ENCODE measurements at places on chromosomes 7 and 10.

DNA sequence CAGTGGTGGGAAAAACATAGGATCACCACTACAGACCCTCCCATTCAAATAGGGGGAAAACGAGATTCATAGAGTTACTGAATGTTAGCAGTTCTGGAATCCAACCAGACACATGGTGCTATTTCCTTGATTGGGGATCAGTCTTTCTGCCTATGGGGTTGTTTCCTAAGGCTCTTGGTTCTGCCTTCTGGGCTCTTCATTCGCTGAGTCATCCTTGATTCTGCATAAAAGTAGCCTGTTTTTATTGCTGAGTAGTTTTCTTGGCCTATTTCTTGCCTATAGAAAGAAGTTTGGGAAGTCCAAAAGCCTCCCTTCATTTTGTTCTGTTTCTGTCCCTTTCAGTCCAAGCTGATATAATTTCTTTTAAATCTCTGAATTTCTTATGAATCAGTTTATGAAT, 99.3 kb upstream of the OIT3 start:
- DNase-seq = no peak

DNA sequence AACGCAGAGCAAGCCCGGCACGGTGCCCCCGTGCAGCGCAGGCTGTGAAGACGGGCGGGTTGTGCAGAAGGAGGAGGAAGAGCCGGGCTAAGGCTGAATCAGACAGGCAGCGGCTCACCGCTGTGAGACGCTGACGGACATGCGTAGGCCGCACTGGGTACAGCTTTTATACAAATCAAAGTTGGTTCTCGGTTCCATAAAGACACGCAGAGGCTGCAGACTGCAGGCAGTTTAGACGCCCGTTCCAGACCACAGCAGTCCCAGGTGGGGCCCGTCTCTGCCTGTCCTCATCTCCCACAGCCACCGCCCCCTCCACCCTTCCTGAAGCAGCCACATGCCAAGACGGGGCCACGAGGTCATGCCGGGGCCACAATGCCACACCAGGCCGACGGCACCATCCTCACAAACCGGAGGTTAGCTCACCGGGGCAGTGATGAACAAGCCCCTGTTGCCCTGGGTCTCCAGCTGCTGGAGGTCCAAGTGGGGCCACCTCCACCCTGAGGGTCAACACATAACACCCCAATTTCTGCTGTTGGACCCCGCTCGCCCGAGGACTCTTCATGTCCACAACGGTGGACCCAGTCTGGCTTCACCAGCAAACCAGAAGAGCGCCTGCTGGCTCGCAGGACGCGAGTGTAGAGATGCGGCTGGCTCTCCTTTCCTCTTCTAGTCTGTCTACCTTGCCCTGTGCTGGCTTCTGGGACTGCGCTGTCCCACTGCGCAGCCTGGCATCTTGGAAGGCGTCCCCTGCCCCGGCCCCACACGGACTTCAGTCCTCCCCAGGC, 227.2 kb downstream of the ELFN1 start:
- DNase-seq = no peak

GRCh38 chr10:73953665-73954064, 42.7 kb downstream of the PLAU start:
- DNase-seq = no peak

DNA sequence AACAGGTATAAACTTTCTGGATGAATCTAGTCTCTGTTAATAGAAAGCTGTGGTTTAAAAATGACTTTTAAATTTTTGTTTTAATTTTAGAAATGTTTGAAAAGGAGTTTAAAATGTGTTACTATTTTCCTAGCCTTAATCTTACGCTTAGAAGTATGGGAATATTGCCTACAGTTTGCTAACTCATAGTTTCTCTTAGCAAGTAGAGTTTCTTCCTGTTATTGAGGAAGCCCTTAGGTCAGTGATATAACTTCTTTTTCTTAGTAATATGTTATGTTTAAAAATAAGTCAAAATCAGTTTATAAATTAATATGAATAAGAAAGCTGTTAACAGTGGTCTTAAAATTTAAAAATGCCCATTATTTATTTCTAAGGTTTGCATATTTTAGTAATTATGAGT, 3.1 kb downstream of the STARD3NL start:
- DNase-seq = no peak

DNA sequence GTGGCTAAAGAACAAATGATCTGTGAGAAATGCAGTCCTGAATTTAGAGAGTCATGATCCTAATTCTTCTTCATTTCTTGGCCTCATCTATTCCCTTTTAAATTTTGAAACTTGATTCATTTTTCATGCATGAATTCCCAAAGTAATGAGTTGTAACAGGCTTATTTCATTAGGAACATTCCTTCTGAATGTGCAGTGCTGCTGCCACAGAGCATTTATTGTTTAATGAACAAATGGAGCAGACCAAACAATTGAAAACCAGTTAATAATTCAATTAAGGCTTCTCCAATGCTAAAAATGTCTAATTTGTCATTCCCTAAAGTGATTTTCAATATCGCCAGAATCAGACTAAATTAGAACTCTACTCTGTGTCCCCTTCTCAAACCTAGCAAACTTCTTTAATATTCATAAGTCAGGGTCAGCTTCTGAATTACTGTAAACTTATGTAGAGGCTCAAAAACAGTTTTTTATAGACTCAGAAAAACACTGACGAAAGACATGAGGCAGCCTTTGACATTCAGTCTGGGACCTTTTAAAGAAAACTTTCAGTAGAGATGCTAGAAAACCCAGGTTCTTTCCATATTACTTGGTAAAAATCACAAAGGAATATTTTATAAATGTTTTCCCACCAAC, 14.5 kb downstream of the LSMEM1 start:
- DNase-seq = no peak

GRCh38 chr7:1271656-1272055, 39.0 kb downstream of the UNCX start:
- DNase-seq = no peak

- DNase-seq = no peak
Measured at GRCh38 chr7:92432299-92432946, 14.9 kb upstream of the GATAD1 start.

DNA sequence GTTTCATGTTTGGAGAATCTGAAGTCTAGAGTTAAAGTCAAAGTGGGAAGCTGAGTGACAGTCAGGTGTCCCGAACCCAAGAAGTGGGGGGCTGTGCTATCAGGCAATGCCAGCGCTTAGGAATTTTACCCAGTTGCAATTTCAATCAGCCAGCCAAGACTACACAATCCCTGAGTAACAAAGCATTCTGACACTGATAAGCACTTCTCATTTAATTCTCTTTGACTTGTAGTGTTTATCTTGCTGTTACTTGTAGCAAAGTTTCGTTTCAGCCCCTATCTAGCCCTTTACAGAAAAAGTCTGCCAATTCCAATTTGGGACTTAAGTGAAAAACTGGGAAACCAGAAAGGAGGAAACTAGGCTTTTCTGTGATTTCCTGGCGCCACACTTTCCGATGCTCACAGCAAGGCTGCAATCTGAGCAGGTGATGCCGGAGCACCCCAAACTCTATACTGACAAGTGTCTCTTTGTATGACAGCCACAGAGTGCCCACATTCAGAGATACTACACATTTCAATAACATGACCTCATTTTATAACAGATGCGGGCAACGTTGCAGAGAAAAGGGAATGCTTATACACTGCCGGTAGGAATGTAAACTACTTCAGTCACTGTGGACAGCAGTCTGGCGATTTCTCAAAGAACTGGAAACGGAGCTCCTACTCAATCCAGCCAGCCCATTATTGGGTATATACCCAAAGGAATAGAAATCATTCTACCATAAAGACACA, 61.0 kb downstream of the ITIH5 start:
- DNase-seq = no peak

- DNase-seq = no peak
Measured at GRCh38 chr7:538764-539685, 19.4 kb upstream of the PDGFA start.

DNA sequence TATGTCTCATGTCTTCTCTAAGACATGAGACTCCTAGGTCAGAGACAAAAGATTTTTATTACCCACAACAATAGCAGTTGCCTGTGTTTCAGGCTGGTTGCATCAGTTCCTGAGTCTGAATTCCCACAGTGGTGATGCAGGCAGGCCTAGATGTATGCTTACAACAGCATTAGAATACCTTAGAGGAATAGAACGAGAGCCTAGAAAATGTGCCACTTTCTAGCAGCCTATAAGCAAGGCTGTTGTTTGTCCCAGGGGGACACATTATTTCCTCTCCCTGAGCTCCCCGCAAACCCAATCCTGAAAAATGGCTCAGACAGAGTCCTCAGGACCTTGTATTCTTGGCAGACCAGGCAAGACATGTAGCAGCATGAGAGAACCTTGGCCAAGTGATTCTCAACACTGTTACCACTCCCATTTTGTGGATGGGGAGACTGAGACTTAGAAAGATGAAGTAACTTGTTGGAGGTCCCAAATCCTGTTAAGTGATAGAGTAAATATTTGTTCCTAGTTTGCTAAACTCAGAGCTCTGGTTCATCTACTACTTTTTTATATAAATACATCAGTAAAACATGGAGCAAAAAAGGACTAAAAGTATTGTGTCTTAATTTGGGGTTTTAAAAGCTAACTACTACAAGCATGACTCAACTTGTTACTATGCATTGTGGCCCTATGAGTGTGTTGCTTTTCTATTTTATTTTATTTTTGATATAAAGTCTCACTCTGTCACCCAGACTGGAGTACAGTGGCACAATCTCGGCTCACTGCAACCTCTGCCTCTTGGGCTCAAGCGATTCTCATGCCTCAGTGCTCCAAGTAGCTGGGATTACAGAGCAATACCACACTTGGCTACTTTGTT, 14.2 kb downstream of the VTI1A start:
- DNase-seq = no peak

DNA sequence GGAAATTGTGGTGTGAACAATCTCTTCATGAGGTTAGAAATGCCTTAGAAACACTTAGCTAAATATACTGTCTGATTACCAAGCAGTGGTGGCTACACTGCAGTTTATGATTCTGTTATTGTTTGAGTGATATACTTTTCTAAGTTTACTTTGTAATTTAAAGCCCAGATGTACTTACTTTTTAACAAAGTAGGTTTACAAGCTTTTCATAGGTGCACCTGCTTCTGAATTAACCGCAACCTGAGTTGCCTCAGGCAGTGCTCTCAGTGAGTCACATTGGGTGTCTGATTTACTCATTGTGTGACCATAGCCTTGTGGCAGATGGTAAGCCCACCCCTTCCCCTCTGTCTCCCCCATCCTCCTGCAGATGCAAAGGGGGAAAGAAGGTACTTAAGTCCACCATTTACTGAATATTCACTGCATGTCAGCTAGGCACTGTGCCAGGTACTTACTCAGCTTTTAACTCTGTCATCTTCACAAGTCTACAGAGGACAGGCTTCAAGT, 9.0 kb downstream of the MTURN start:
- no peak for DNase-seq

GRCh38 chr10:29102636-29103035, 186.2 kb upstream of the LYZL1 start:
- DNase-seq = no peak

DNA sequence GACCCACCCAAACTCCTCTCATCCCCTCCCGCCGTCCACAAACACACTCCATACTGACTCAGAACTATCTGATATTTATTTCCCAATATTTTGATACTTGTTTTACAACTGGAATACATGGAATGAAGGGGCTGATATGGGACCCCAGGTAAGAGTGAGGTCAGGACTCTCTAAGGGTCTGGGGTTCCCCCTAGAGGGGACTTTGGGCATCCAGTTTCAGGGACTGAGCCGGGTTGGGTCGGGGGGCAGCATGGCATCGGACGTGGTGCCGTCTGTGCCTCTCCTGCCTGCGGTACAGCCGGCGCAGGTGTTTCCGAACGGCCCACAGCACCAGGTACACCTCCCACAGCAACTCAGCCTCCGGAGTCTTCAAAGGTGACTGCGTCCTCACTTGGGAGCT, 7.5 kb downstream of the SPACDR start:
- no peak for DNase-seq

GRCh38 chr10:100287756-100288155, 1.3 kb upstream of the BLOC1S2 start:
- no peak for DNase-seq

GRCh38 chr7:4629287-4629895, 52.7 kb upstream of the FOXK1 start:
- DNase-seq = no peak

DNA sequence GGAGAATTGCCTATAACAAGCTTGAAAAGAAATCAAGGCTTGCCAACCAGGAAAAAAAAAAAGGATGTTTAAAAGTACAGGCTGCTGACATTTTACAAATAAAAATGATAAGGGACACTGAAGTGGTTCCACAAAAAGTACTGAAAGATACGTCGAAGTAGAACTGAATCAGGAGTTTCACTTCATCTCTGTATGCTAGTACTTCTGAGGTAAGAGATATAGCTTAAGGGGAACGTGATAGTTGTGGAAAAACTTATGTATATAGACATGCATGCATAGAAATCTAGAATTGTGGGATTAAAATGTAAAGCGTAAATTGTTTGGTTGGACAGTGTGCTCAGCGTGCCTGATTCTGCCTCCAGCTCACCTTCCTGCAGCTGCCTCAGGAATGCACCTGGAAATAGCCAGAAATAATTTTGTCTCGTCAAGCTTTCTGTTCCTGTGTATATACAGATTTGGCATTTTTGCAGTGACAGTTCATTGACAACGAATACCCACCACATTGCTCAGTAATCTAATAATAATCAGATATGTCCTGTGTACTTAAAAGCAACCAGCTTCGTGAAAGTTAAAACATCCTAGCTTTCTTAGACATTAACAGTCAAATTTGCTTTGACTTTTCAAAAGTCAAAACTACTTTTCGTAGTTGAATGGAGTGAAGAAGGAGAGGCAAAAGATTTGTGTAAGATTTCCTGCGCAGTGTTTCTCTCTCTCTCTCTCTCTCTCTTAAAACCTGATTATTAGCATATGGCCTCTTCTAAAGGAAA, 1.4 kb downstream of the SOSTDC1 start:
- DNase-seq = no peak

- no peak for DNase-seq
Measured at GRCh38 chr10:127148933-127149220, 47.5 kb downstream of the INSYN2A start.

DNA sequence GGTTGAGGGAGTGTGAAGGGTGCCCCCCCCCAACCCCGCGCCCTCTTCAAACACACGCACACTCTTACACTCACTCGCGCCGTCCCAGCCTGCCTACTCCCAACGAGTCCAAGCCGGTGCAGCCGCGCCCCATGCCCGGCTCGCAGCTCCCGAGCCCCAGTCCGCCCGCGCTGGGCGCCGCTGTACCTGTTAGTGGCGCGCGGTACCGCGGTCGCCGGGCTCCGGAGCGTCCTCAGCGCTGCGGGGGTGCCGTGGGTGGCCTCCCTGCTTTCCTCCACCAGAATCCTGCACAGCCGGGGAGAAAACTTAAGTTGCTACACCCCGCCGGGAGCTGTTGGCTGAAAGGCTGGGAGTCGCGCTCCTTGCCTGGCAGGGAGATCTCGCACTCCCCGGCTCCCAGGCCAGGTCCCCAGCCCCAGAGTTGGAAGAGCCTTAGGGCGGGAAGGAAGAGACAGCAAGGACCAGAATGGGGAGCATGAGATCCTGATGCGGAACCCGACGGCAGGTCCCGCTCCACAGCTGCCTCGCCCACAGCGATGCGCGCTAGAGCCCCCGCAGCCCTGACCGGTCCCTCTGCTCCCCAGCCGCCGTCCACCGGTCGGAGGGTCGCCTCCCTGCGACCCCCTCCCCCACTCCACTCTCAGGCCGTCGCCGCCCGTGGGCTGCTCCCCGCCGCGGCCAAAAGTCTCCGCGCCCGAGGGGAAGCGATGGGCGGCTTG, 863 bp downstream of the ST8SIA6 start:
- no peak for DNase-seq

- no peak for DNase-seq
Measured at GRCh38 chr7:129751916-129752315, 140.4 kb downstream of the NRF1 start.

All from cortex of kidney (tissue), 1 donor.